ENCODE measurements at places on chromosomes 13 and 19.

DNA sequence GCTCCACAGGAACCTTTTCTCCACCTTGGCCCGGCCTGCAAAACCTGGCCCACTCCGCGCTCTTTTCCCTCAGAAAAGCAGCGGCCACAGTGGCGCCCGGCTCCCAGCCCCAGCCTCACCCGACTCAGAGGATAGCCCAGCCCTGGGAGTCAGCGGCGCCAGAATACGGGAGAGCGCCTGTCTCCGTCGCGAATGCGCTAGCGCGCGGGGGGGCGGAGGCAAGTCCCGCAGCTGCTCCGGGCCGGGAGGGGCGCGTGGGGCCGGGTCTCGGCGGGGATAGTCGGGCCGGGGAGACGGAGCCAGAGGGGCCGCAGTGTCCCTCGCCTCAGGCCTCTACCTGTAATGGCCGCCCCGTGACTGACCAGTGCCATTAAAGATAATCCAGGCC, at the start of gene ZFP30:
TSS of gene ZFP30 (minus strand) at position 165 of the 388 bp plus-strand sequence. CDS start 7,643 bp downstream, outside the sequence.
- DNase-seq: peak; percentile 76

DNA sequence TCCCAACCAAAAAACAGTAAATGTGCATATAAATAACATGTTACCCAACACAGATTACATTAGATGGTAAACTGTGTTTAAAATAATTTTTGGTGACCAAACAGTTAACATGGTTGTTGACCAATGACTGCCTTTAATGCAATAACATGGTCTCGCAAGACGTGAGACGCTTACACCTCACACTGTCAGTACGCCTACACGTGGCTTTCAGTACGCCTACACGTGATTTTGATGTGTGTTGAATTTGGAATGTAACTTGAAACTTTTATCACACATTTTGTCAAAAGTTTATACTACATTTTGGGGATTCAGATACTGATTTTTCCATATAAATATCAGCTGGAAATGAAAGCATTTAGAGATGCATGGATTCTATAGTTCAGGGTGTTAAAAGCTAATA, 32.0 kb downstream of the SLC7A9 start:
- DNase-seq: no peak

GRCh38 chr19:41912899-41913537, 15.2 kb downstream of the ERFL start:
- no peak for DNase-seq

GRCh38 chr19:45161738-45162607, 1.2 kb upstream of the NKPD1 start:
- no peak for DNase-seq

GRCh38 chr19:45250832-45251451, at the start of gene MARK4:
TSS of gene MARK4 (plus strand) at chr19:45251271. CDS start at chr19:45251589, 318 bp downstream.
- DNase-seq: peak; percentile 32

DNA sequence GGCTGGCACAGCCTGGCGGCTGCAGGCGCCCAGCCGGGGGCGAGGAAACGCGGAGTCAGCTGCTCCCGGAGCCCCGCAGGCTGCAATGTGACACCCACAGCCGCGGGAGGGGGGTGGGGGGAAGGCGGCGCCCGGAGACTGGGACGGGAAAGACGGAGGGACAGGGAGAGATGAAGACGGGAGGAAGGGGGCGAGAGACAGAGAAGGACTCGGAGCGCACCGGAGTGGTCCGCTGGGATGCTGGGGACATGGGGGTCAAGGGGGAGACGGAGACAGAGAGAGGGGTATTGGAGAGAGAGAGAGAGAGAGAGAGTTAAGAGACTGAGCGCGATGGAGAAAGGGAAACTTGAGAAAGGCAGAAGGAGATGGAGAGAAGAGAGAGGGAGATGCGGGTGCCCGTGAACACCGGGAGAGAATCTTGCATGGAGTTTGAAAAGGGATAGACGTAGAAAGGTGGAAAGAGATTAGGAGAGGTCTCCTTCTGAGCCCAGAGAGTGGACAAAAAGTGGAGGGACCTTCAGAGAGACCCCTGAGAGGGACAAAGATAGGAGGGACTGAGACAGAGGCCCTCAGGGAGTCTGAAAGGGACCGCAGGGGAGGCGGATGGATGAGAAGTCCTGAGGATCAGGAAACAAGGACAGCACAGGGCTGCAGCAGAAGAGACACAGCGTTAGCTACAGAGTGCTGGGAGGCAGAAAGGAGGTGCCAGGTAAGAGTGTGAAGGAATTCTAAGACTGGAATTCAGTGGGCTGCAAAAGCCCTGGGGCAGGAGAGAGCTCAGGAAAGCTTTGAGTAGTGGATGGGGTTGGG, 1.0 kb downstream of the SCN1B start:
- no peak for DNase-seq

GRCh38 chr13:41596190-41596589, 138.8 kb downstream of the RGCC start:
- DNase-seq: no peak

GRCh38 chr13:41065078-41065477, 3.8 kb downstream of the WBP4 start:
- DNase-seq: no peak

DNA sequence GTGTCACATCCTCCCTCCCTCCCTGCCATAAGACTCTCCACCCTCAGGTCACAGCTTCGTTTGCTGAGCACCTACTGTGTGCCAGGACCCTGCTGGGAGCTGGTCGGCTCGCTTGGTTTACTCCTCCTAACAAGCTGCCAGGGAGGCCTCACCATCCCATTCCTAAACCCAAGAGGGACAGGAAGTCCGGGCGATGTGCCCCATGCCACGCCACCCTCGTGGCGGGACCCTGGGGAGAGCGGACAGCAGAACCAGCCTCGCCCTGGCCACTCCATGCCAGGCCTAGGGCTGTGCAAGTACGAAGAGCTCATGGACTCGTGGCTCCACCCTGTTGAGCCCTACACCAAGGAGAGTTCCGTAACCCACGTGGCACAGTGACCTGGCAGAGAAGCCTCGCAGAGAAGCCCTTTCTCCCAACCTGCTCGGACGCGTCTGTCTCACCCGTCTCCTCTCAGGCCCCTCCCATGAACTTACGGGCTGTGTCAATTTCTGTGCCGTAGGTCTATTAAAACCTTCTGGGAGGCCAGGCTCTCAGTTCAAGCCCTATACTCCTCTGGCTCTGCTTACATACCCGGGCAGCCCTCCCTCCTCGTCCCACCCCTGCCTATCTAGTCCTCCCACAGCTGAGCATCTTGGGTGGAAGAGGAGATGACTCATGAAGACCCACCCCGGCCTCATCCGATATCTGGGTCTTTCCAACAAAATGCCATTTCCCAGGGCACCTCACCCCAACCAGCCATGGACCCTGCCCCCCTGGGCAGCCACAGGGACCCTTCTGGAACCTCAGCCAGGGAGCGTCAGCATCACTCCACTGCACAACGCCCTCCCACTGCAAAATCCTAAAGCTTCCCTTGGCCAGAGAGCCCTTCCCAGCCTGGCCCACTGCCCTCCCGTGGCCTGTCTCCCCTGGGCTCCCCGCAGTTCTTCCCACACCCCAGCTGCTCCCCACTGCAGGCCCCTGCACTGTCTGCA, 2.6 kb downstream of the UBXN6 start:
- DNase-seq: peak; percentile 1

DNA sequence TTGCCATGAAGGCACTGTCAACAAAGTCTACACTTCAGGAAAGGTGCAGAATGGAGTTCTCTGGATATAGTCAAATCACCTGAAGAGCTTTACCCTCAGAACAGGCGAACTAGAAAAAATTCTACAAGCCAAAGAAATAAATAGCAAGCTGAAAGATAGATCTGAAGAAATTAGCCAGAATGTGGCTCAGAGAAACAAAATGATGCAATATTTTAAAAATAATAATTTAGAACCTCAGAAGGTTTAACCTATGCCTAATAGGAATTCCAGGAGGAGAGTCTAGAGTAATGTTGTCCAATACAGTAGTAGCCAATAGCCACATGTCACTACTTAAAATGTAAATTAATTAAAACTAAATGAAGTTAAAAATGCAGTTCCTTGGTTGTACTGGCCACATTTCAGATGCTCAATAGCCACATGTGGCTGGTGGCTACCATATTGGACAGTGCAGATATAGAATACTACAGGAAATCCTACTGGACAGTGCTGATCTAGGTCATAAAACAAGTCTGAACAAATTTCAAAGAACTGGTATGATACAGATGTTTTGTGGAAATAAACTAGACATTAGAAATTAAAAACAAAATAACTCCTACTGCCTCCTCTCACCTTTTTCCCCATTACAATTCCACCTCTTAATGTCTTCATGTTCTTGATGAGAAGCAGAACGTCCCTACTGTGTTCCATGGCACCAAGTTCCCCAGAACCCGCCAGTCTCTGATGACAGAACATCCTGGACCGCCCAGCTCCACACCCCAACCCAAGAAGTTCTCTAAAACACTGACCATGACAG, 679 bp upstream of the CDADC1 start:
- DNase-seq: no peak
